ENCODE measurements at places on chromosomes 4 and X.

GRCh38 chr4:25783126-25783525 lies 79.7 kb downstream of the SEL1L3 start:
- DNase-seq = no peak

GRCh38 chrX:19630776-19631707 lies 115.7 kb upstream of the MAP3K15 start:
- DNase-seq = no peak

- no peak for DNase-seq
These were observed 25.6 kb downstream of the FHDC1 start for GRCh38 chr4:152961773-152962115.

GRCh38 chrX:8879750-8880149 lies 78.6 kb upstream of the FAM9A start:
- no peak for DNase-seq

DNA sequence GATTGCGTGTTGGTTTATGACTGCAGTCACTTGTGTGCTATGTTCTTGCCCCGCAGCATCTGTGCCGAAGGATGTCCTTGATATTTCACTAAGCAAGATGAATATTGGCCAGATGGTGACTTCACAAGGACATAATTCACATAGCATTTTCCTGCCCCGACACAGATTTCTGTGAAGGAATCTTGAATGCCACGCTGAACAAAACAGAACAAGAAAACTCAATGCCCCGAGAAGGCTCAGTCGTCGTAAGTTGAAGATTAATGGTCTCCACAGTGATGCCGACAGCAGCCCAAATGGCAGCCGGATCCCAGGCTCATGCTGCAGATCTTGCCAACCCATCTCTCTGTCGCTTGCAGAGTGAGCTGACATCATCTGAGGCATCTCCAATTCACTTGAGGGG lies 145.9 kb downstream of the CPEB2 start:
- no peak for DNase-seq

- no peak for DNase-seq
These were observed 159.5 kb downstream of the PPP3CA start for GRCh38 chr4:101187841-101188240.

- no peak for DNase-seq
These were observed 12.5 kb downstream of the ARX start for GRCh38 chrX:25003066-25003849.

DNA sequence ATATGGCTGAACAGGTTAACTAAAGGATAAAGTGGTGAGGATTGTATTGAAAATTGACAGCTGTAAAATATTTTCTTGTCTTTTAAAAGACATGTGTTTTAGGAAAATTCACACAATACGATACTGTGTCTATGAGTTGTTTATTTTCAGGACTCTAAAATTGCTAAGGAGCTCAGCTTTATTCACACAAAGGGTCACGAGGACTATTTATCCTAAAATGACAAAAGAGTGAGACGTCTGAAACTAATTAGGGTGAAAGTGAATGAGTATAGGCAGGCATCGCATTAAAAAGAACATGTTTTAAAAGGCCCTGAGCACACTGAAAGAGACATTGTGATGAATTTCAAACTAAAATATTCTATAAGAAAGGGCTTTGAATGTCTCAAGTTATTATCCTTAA lies 304.7 kb downstream of the SH2D1A start:
- no peak for DNase-seq

DNA sequence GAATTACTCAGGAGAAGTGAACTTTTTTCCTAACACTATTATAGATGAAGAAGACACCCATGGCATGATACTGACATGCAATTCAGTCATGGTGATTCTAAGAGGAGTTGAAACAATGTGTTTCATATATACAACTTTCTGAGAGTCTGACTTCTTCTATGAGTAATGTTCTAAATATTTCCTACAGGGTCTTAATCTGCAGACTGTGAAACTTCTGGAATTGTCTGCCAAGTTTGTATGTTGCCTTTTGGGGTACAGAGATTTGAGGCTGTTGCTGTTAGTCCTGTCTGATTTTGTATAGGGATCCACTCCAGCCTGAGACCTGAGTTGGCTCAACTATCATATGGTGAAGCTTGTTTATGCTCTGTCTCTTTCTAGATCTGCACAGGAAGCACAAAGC lies 160.6 kb upstream of the GATB start:
- DNase-seq = no peak

- no peak for DNase-seq
These were observed 99.5 kb downstream of the PPP2R2C start for GRCh38 chr4:6372649-6373525.

GRCh38 chr4:140213749-140214148 lies 59.8 kb upstream of the MAML3 start:
- no peak for DNase-seq

DNA sequence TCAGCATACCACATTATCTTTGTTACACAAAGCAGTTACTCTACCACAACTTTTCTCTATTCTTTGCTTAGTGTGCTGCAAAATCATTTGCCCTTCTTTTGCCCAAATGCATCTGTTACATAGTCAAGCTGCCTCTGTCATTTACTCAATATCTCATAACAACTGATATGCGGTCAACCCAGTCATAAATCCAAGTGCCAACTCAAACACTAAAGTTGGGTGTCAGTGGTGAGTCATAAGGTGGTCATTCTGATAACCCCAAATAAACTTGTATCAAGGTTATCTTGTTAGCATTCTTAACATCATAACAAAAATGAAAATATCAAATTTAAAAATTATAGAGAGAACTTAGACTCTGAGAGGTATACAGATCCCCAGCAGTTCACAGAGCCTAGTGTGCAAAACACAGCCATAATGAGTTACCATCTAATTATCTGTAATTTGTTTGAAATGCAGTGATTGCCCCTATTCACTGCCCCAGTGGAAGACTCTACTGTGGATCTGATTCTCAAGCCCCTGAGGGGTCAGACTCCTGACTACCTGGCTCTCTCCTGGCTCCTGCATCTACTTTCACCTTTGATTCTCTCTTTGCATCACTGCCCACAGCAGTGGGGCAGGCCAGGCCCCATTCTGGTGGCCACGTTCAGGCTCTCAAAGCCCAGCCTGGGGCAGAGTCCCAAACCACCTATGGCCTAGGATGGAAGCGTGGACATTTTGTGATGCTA lies 29.2 kb downstream of the TBC1D9 start:
- no peak for DNase-seq

GRCh38 chrX:128781506-128781905 lies 729.3 kb upstream of the ACTRT1 start:
- DNase-seq = no peak

DNA sequence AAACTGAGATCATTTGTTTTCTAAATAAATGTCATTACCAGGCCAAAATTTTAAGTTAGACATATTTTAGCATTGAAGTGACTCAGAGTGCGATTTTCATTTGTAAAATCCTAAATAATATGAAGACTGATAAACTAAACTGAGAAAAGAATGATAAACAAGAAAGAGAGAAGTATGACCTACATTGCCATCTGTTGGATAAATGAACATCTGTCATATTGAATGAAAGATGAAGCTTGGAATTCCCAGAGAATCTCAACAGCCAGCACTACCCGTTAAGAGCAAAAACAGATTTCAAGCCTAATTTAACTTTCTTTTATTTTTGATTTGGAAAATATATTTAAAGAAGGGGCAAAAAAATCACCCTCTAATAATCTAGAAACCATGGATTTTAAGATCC lies 591.0 kb upstream of the ATOH1 start:
- DNase-seq = no peak

- DNase-seq = no peak
These were observed 38.0 kb downstream of the YIPF6 start for GRCh38 chrX:68536884-68537283.

GRCh38 chr4:110543577-110543976 lies 67.6 kb downstream of the ENPEP start:
- DNase-seq = no peak

DNA sequence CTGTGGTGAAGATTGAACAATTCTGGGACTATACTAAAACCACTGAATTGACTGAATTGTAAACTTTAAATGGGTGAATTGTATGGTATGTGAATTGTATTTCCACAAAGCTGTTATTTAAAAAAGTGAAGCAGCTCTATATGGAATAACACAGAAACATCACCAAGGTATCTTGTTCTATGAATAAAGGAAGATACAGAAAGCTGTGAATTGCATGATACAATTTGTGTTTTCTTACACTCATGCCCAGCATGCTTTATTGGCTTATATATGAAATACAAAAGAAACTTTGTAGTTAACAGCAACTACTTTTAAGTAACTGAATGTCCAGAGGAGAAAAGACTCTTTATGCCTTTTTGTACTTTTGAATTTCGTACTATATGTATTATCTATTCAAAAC lies 11.5 kb downstream of the CBR4 start:
- DNase-seq = no peak

- DNase-seq = no peak
These were observed 1140.1 kb downstream of the TECRL start for GRCh38 chr4:63269156-63269555.

- DNase-seq = no peak
These were observed 16.5 kb downstream of the UNC5C start for GRCh38 chr4:95532305-95532704.

DNA sequence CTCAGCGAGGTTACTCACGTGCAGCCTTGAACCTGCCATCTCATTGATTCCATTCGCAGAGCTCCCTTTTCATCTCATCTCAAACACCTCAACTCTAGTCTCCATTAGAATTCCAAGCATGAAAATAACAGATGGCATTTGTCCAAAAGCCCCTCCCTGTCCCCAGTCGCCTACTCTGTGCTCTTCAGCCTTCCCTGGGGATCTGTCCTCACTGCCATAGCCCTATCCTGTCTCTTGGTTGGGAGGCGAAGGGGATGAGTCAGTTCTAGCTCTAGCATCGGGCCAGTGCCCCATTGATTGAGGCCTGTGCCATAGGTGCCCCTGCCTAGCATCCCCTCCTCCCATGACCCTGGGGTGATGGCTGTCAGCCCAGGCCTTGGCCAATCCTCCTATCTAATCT lies 134.0 kb upstream of the PJA1 start:
- no peak for DNase-seq
